Fibroblast of skin of left quadriceps (primary cell): ENCODE measurements at places on chromosomes 12 and 14.

- no peak for DNase-seq
Measured at GRCh38 chr14:45249856-45250575, 3.0 kb downstream of the MIS18BP1 start.

- no peak for DNase-seq
Measured at GRCh38 chr14:53900499-53900898, 56.1 kb downstream of the BMP4 start.

DNA sequence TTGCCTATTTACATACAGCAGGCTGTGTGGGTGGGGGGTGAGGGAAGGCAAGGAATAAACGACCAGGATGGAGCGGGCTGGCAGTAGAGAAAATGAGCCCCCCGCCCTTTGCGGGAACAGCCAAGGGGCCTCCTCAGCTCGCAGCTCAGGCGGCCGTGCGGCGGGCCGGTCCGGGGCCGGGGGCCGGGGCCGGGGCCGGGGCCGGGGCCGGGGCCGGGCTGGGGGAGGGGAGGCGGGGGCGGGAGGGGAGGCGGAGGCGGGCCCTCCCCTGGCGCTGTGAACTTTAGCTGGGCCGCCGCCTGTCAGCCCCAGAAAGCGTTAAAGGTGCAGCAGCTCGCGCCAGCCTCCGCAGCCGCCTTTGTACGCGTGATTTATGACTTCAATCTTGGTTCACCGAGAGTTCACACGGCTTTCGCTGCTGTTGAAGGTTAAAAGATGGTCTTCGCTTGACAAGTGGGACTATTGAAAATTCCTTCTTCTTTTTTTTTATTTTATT lies 28.8 kb downstream of the HOXC4 start:
- no peak for DNase-seq

DNA sequence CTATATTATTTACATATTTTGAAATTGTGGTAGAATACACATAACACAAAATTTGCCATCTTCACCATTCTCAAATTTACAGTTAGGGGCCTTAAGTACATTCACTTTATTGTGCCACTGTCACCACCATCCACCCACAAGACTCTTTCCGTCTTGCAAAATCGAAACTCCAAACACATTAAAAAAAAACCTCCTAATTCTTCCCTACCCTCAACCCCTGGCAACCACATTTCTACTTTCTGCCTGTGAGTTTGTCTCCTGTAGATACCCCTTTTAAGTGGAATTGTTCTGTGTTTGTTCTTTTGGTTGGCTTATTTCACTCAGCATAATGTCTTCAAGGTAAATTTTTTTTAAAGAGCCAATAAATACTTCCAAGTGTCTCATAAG lies 31.6 kb upstream of the AMIGO2 start:
- no peak for DNase-seq

DNA sequence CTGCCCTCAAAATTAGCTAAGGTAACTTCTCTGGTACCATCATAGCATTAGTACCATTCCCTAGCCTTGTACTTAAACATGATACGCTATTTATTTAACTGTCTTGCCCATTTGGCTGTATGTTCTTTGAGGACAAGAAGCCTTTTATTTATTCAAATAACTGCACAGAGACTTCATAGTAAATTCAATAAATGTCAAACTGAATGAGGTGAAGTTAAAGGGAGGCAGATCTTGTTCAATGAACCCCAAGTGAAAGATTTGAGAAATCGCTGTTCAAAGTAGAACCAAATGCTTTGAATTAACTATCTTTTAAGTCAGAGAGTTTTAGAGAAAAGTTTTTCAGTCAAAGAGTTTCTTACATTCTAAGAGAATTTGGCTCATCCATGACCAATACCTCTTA lies 203.6 kb downstream of the GXYLT1 start:
- DNase-seq = no peak

DNA sequence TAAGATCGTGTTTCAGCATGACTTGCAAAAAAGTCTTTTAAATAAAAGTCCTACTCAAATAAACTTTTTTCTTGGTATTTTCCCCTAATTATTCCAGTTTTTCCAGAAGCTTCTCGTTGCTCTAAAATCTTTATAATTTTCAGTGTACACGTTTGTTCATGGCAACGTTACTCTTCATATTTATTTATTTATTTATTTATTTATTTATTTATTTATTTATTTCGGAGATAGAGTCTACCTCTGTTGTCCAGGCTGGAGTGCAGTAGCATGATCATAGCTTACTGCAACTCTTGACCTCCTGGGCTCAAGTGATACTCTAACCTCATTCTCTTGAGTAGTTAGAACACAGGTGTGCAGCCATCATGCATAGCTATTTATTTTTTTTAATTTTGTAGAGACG lies 438.3 kb upstream of the MDGA2 start:
- no peak for DNase-seq

GRCh38 chr12:119835068-119835467 lies 42.1 kb downstream of the CIT start:
- DNase-seq = no peak

- DNase-seq = peak; percentile 7
Measured at GRCh38 chr12:65232476-65233077, 45.9 kb upstream of the MSRB3 start.

DNA sequence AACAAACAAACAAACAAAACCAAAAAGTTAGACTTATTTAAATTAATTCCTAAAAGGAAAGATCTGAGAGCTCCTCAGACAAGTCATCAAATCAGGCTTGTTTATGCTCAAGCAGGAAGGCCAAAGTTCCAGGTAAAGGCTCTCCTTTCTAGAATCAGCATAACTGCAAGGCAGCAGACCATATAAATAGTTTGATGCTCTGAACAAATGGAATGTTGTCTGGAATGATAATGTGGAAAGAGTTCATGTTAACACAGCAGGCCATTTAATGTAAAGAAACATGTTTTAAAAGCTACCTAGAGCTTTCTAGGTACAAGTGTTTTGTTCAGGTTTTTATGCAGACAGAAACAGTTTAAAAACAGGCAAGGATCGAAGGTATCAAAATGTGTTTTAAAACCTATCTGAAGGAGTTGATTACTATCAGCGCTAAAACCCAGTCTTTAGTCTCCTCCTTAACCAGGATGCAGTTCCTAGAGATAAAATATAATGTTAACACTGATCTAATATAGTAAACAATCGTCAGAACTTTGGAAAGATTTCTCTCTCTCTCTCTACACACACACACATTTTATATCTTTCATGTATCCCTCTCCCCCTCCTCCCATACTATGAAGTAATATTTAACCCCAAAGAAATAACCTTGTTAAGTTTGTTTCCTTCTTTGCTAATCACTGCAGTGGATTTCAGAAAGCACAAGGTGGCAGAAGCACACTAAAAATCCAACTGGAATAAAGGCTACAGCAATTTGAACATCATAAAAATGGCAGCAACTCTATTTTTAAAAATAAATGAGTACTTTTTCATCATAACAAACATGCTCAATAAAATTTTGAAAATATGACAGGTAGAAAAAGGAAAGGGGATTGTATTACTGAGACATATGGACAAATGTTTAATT lies 135.5 kb downstream of the PAWR start:
- DNase-seq = peak; percentile 52

GRCh38 chr12:130603396-130603965 lies 112.6 kb downstream of the RIMBP2 start:
- no peak for DNase-seq
